Activated CD8-positive, alpha-beta memory T cell treated with anti-CD3 and anti-CD28 coated beads, Interleukin-2, amount 50 U/mL, for 4 hours (primary cell): ENCODE measurements at places on chromosomes 1 and 21.

DNA sequence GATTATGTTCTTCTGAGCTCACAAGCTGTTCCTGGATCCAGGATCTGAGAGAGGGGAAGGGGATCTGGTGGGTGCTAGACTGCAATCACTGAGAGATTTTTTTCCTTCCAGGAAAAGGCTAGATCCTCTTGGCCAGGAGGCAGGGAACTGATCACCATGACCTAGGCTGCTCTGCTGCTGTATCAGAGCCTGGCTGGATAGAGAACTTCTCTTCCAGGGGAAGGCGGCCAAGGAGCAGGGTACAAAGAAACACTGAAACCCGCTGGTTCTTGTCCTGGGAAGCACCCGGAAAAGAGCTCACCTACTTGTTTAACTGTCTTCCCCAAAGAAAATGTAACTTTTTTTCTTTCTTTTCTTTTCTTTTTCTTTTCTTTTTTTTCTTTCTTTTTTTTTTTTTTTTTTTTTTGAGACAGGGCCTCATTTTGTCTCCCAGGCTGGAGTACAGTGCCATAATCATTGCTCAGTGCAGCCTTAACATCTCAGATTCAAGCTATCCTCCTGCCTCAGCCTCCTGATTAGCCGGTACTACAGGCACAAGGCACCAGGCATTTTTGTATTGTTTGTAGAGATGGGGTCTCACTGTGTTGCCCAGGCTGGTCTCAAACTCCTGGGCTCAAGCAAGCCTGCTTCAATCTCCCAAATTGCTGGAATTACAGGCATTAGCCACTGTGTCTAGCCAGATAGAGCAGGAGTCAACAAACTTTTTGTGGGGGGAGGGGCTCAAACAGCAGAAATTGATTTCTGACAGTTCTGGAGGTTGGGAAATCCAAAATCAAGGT is 12.4 kb upstream of the RPS6KA1 start:
- no peak for DNase-seq

DNA sequence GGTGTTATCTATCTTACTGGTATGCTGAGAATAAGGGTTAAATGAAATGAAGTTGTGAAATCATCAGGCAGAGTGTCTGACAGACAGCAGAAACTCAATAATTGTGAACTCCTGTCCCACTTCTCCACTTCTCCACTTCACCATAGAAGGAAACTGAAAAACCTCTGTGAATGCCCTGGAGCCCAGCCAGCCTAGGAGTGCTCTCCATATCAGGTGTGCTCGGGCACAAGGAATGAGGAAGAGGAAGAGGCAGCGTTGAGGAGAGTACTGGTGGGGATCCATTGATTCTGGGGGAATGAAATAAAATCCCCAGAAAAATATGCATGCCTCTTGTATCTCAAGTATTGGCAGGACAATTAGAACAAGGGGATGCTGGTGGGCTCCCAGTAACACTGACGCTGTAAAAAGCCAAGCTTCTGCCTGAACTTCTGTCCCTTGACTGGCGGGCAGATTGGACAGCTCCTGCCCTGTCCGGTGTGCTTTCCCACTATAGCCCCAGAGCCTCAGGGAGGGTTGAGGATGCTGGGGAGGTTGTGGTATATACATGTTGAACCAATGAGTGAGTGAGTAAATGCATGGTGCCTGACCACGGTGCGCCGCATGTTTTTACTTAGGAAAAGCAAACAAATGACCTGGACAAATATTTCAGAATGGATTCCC is 47.7 kb downstream of the NMNAT2 start:
- no peak for DNase-seq

GRCh38 chr1:229557913-229558414 is 543 bp downstream of the ABCB10 start:
- peak; percentile 41 for DNase-seq

GRCh38 chr1:221873673-221874072 is 131.8 kb upstream of the DUSP10 start:
- DNase-seq: no peak

DNA sequence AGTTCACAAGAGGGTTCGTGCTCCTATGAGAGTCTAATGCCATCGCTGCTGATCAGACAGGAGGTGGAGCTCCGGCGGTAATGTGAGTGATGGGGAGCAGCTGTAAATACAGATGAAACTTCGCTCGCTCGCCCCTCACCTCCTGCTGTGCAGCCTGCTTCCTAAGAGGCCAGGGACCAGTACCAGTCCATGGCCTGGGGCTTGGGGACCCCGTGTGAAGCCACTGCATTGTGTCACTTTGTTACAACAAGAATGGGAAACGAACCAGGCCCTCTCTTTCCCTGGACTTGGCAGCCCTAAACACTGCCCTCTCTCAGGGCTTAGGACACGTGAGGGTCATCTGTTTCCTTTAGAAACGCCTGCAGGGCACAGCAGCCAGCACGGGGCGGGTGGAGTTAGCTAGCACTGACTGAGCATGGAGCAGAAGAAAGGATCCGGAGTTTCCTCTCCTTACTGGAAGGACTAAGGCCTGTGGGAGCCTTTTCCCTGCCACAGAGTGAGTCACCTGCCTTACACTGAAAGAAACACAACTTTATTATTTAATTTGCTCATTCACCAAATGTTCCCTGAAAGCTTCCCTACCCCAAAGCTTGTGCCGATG is 185.2 kb upstream of the TMEM51 start:
- DNase-seq: no peak

GRCh38 chr1:231236938-231237337 is 4.1 kb upstream of the GNPAT start:
- DNase-seq: no peak

DNA sequence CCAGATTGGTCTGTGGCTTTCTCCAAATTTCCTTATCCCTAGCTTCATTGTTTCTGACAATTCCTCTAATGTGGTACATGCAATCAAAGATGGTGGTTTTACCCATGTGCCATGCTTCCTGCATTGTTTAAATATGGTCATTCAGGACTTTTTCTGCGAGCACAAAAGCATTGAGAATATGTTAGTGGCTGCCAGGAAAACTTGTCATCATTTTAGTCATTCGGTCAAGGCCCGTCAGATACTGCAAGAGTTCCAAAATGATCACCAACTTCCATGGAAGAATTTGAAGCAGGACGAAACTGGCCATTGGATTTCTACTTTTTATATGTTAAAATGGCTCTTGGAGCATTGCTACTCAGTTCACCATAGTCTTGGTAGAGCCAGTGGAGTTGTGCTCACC is 3.7 kb downstream of the ZBED6 start:
- DNase-seq: no peak

- DNase-seq: peak; percentile 75
Observed at GRCh38 chr1:21324368-21325141, 34.3 kb upstream of the ECE1 start.

DNA sequence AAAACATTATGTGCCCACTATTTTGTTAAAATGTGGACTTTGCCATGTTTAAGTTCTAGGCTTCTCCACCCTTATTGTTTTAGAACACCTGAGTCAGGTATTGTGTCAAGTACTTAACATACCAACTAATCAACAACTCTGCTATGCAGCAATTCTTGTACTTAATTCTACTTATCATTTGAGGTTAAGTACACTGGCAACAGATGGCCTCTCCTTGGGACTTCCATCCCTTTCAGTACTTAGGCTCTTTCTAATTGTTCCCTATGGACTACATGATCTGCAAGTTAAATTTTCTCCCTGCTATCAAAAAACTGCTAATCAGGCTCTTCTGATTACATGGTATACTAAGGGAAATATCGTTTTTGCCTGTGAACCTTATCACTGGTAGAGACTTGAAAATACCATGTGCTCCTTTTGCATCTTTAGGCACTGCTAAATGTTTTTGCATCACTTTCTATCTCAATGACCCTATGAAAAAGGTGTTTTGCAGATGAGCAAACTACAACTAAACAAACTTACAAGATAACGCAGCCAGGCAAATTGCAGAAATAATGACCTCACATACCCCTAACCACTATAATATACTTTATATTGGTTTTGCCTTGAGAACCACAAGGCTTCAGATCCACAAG is 18.9 kb downstream of the SFPQ start:
- no peak for DNase-seq

- no peak for DNase-seq
Observed at GRCh38 chr1:32818804-32819541, 1.5 kb downstream of the S100PBP start.

DNA sequence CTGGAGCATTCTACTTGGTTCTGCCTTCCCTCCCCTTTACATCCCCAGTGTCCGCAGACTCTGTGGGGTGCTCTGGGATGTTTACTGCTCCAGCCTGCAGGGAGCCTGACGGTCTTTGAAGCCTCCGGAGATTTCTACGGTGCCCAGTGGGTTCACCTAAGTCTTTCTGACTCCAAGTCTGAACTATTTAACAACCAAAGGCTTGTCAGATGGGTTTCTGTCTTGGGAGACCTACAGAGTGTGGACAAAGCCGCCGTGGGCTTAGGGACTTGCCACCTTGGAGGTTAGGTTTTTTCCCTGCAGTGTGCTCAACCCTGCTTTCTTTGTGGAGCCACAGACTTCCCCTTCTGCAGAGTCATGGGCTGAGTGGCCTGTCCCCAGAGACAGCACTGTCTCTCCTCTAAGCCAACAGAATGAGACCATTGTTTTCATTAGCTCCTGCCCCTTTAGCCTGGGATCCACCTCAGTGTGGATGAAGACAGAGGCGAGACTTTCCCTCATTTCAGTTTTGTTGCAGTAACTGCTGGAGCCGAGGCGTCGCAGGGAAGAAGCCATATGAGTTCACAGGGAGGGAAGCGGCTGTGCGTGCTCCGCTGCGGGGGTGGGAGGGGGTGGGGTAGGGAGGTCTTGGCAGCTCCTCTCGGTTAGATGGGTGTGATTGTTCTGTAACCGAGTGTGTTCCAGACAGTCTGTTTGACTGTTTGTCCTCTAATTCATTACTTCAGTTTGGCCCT is 120.7 kb downstream of the CNIH3 start:
- no peak for DNase-seq

DNA sequence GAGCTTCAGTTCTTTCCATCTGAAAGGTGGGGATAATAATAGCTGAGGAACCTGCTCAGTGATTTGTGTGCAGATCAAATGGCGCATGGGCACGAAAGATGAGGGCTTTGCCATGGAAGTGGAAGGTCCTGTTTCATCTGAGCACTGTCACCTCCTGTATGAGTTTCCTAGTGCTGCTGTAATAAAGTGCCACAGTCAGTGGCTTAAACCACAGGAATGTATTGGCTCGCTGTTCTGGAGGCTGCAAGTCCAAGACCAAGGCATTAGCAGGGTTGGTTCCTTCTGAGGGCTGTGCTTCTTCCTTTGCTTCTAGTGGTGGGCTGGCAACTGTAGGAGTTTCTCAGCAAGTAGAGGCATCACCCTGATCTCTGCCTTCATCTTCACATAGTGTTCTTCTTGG is 51.1 kb upstream of the RBM15 start:
- no peak for DNase-seq

GRCh38 chr1:11858968-11859871 is 475 bp upstream of the NPPB start:
- peak; percentile 65 for DNase-seq

DNA sequence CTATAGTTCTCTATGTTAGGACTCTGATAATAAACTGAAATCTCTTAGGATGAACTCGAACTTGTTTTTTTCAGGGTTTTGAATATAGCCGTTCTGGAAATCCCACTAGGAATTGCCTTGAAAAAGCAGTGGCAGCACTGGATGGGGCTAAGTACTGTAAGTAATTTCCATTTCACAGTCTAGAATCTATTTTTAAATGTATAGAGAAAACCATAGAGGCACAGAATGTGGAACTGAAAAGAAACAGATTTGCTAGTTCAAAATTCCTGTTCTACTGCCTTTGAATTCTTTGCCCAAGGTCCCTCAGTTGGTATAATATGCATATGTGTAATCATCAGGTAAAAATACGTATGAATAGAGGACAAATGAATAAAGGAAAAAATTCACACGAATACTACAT is 4.8 kb downstream of the CTH start:
- DNase-seq: no peak

DNA sequence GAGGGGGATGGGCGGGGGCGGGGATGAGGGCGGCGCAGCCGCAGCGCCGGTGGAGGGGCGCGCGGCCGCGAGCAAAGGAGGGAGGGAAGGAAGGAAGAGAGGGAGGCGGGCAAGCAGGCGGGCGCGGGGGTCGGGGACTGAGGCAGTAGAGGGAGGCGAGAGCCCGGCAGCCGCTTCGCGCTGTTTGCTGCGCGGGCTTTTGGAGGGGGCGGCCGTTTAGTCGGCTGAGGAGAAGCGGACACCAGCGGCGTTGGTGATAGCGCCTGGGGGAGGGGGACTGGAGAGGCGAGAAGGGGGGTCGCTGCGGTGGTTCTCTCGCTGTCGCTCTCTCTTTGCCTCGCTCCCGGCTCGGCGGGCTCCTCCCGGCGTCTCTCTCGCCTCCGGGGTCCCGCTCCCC is at the start of gene HS2ST1:
Gene HS2ST1 (plus strand): TSS at position 35 of the 397 bp plus-strand sequence.
- DNase-seq: no peak

GRCh38 chr1:52366517-52366827 is 467 bp upstream of the CC2D1B start:
- DNase-seq: no peak

DNA sequence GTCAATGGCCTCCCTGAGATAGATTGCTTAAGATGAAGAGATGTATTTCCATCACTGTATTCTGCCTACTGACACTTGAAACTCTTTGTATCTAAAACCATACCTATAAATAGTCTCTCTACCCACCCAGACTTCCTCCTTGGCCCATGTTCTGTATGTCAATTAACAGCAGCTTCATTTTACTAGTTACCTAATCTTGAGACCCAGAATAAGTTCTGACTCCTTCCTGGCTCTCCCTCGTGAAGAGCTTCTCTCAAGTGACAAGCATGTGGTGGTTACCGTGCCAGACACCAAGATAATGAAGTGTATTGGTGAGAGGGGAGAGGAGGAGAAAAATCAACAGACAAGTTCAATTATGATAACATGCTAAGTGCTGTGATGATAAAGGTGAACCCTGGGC is 128.8 kb upstream of the RAVER2 start:
- DNase-seq: no peak

DNA sequence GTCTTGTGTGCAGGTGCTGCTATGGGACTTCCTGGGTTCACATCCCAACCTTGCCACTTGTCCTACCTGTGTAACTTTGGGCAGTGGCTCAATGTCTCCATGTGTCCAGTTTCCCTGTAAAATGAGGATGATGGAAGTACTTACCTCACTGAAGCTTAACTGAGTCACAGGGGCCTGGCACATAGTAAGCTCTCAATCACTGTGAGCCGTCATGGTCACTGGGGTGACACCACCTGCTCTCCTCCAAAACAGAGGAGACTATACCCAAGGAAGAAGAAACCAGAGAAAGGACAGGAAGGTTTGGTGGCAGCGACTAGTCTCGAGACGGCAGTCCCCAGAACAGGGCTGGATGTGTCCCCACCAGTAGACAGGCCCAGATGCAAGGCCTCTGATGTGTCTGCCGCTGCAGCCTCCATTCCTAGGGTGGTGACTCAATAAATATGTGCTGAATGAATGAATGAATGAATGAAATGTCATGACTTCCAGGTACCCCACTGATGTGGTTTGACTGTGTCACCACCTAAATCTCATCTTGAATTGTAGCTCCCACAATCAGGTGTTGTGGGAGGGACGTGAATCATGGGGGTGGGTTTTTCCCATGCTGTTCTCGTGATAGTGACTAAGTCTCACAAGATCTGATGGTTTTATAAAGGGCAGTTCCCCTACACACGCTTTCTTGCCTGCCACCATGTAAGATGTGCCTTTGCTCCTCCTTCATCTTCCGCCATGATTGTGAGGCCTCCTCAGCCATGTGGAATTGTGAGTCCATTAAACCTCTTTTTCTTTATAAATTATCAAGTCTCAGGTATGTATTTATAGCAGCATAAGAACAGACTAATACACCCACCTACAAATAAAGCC is 13.0 kb upstream of the LRP8 start:
- no peak for DNase-seq

GRCh38 chr1:87108814-87109411 is 194.5 kb downstream of the HS2ST1 start:
- no peak for DNase-seq
